NCI-H446 (cell line): ENCODE measurements at places on chromosomes 4 and X.

DNA sequence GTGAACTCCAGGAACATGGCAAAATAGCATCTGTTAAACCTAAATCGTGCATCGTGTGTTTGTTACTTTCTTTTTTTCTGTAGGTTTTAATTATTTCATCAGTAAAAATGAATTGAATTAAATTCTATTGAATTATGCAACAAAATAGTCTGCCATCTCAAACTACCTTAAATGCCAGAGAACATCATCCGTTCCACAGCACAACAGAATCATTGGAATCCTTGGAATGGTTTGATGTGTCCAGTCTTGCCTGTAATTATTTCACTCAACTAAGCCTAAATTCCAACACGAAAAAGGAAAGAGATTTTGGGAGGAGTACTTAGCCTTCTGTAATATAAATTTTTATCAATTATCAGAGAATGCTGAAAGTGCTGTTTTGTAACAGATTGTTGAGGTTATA is 17.1 kb upstream of the SLC7A11 start:
- DNase-seq = no peak

GRCh38 chr4:64417974-64418373 is 8.7 kb upstream of the TECRL start:
- peak; percentile 90 for DNase-seq

DNA sequence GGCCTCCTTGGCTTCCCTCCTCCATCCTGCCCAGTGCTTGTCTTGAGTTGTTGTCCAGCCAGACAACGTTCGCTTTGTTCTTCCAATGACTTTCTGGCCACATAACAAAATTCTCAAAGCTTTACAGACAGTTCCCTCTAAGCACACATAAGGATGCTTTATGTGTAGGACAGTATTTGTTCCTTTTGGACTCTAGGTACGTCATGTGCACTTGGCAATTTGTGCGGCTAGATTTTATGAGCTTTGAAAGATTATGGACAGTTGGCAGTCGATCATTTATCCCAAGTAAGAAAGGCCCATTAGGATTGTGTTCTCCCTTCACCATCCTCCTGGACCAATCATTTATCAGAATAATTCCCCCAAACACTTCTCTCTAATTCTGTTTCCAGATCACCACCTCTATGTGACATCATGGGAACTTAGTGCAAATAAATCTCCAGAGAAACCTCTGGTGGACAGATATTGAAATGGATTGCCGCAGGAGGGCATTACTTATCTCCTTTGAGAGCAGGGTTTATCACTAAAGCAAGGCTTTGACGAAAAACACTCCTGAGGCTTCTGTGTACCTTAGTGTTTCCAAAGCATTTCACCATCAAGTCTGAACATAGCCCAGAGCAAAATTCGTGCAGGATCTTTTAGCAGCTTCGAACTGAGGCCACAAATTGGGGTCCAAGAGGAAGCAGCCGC is 77.4 kb upstream of the BMPR1B start:
- DNase-seq = no peak

DNA sequence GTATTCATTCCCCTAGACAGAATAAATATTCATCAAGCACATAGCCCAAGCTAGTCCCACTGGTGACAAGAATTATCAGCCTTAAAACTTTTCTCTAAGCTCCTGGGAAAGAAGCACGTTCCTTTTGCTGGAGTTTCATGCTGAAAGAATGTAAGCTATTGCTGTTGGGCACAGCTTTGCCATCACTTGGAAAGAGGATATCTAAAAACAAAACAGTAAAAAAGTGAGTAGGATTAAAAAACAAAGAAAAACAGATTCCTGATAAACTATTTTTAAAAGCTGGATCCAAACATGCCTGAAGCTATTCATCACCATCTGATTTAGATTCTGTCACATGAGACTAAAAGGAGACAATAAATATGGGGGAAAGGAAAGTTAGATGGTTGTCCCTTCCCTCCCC is 176.8 kb downstream of the SCFD2 start:
- no peak for DNase-seq

DNA sequence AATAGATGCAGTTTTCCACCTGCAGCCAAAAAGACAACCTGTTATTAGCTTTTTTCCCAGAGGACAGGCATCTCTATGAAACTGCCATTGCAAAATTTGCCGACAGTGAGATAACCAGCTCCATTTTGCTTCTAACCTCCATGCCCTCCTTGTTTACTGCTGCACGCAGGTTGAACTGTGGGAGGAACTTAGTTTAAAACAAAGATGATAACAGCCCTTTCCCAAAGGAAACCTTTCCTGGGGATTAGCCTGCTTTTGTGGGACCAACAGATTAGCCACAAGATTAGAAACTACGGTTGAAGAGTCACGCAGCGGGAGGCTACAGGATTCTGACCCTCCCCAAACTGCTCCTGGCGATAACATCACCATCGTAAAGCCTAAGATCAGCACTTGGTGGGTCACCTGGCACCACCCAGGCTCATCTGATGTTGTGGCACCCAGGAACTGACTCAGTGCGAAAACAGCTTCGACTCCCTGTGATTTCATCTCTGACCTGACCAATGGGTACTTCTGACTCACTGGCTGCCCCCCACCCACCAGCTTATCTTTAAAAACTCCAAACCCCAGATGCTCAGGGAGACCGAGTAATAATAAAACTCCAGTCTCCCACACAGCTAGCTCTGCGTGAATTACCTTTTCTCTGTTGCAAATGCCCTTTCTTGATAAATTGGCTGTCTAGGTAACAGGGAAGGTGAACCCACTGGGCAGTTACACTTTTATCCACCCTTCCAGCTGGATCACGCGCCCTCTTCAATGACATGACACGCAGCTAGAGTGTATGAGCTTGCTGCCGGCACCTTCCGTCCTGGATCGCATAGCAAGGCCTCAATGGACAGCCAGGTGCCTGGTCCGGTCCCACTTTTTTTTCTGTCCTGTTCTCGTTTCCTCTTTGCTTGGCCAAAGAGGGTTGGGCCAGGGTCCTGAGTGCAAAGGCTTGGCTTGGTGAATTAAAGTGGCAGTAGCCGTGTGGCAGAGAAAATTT is 27.2 kb downstream of the NOP14 start:
- no peak for DNase-seq
